Central memory CD8-positive, alpha-beta T cell (primary cell): ENCODE measurements at places on chromosomes 6 and 20.

DNA sequence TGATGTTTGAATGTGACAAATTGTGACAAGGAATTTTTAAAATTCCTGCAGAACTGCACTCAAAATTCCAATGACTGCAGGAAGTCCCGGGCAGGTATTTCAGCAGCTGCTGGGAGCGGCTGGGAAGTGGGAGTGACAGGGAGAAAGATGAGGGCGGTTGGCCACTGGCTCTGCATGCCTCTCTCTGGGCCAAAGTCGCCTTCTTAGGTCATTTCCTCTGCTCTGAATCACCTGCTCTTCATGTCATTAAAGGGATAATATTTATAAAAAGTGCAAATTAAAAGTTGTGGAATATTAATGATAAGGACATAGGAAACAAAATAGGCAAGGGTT is 43.9 kb downstream of the RAMACL start:
- H3K4me1 ChIP-seq: peaks cover 33% of the 10 kb centered on the region
- peak overlapping the region; percentile 92 for H3K27ac ChIP-seq
- peaks cover 8% of the 10 kb centered on the region for H3K27me3 ChIP-seq
- H3K36me3 ChIP-seq: peaks cover 2% of the 10 kb centered on the region
- H3K4me3 ChIP-seq: no peak overlapping the region
- no peak for DNase-seq

- peaks cover 3% of the 10 kb centered on the region for H3K36me3 ChIP-seq
- peak overlapping the region; percentile 62 for H3K4me3 ChIP-seq
- no peak for DNase-seq
- peaks cover 84% of the 10 kb centered on the region for H3K4me1 ChIP-seq
- peak overlapping the region; percentile 98 for H3K27ac ChIP-seq
These were observed 17.2 kb upstream of the TAGAP start for GRCh38 chr6:159061805-159062563.

DNA sequence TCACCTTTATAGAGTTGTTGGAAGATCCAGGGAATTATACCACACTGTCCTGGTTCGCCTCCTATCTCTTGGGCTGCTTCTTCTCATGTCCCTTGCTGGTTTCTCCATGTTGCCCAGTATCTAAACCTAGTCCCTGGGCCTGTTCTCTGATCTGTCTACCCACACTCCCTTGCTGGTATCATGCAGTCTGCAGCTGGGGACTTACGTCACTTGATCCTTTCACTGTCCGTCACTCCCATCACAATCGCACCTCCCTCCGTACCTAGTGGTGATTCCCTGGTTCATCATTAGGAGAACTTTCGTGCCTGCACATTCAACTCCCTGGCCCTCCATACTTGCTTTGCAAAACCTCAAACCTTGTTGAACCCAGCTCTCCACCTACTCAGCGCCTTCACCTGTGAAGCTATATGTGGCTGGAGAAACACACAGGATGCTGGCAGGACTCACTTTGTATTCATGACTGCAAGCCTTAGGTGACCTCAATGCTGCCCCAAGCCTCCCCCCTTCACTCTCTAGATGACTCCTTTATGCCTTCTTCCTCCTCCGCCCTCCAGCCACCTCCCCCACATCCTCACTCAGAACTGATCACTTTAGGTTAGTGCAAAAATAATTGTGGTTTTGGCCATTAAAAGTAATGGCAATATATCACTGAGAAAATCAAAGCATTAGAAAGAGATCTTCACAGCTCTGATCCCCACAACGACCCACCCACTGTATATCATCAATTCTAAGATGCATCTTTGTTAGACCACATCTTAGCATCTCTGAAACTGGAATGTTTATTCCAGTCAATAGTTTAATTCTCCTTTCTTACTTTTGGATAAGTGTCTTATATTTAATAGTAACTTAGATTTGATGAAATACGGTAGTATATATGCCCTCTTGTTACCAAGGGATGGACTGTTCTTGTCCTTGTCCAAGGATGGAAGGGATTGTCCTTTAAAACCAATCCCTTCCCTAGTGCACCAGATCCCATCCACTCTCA is 26.4 kb downstream of the GDAP1L1 start:
- no peaks in the 10 kb centered on the region for H3K36me3 ChIP-seq
- H3K4me3 ChIP-seq: no peak overlapping the region
- no peaks in the 10 kb centered on the region for H3K27me3 ChIP-seq
- H3K4me1 ChIP-seq: no peaks in the 10 kb centered on the region
- no peak for DNase-seq
- no peak overlapping the region for H3K27ac ChIP-seq

GRCh38 chr20:55677011-55677410 is 328.3 kb downstream of the CBLN4 start:
- no peak for DNase-seq
- H3K4me3 ChIP-seq: no peak overlapping the region
- no peak overlapping the region for H3K27ac ChIP-seq
- H3K36me3 ChIP-seq: no peaks in the 10 kb centered on the region
- no peaks in the 10 kb centered on the region for H3K27me3 ChIP-seq

DNA sequence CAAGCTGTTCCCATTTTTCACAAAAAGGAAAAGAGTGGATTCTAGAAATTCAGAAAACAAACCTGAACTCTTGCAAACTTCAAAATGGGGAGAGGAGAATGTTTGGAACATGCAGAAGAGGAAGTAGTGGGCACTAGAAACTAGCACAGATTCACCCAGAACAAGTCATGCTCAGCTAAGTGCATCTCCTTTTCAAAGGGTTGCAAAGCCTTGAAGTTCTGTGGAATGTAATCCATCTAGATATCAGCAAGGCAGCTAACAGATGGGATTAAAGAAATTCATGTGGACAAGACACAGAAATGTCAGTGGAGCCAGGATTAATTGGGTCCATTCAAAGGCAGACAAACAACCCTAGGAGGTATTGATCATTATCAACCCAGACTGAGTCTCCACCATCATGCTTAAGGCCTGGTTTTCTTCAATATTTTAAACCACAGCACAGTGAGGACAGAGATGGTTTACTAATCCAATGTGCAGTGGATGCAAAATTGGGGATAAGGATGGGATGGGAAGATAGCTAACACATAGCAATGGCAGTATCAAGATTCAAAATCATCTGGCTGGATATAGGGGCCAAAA is 31.3 kb downstream of the KCNK5 start:
- H3K27me3 ChIP-seq: no peaks in the 10 kb centered on the region
- no peak overlapping the region for H3K4me3 ChIP-seq
- no peaks in the 10 kb centered on the region for H3K4me1 ChIP-seq
- no peak for DNase-seq
- peaks cover 1% of the 10 kb centered on the region for H3K36me3 ChIP-seq
- no peak overlapping the region for H3K27ac ChIP-seq

DNA sequence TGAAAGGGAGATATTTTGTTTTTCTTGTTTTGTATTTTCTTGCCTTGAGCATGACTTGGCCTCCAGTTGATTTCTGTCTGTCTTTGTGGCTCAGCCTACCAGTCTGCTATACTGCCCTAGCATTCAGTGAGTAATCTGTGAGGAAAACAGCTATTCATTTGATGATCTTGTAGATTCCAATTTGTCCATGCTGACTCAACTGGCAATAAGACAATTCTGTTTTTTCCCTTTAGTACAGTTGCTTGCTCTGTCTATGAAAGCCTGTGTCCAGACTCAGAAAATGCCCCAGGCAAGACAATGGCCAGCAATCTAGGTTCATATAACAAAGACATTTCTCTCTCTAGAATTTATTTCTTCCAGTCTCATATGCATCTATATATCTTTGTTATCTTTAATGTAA is 10.9 kb upstream of the SOX4 start:
- no peak overlapping the region for H3K27ac ChIP-seq
- no peak for DNase-seq
- no peak overlapping the region for H3K4me3 ChIP-seq

GRCh38 chr6:29071831-29072723 is 15.0 kb downstream of the OR2B3 start:
- no peak overlapping the region for H3K4me3 ChIP-seq
- H3K27me3 ChIP-seq: peaks cover 64% of the 10 kb centered on the region
- no peaks in the 10 kb centered on the region for H3K4me1 ChIP-seq
- no peaks in the 10 kb centered on the region for H3K36me3 ChIP-seq

- no peaks in the 10 kb centered on the region for H3K36me3 ChIP-seq
- H3K27me3 ChIP-seq: no peaks in the 10 kb centered on the region
- no peak overlapping the region for H3K27ac ChIP-seq
- no peak overlapping the region for H3K4me3 ChIP-seq
- peak; percentile 64 for DNase-seq
These were observed 51.1 kb downstream of the GGTLC1 start for GRCh38 chr20:23937303-23938117.

DNA sequence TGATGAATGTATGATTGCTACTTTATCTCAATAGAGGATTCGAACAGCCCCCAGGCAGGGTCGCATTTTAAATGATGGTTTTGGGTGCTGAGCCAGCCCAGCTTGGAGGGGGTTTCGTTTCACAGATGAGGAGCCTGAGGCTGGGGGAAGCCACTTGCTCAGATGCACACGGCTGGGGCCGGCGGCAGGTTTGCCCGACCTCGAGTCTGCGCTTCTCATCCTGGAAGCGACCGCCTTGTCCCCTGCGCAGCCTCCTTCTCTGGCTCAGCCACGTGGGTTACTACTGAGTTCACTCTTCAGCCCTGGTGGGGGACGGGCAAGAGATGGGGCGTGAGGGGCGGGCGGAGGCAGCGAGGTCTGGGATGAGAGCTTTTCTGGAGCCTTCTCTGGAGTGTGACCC is 25.3 kb downstream of the NTSR1 start:
- no peaks in the 10 kb centered on the region for H3K27me3 ChIP-seq
- H3K27ac ChIP-seq: peak overlapping the region; percentile 60
- H3K4me3 ChIP-seq: no peak overlapping the region
- peaks cover 3% of the 10 kb centered on the region for H3K36me3 ChIP-seq

GRCh38 chr6:121008553-121008952 is 325.7 kb downstream of the TBC1D32 start:
- DNase-seq: no peak
- no peaks in the 10 kb centered on the region for H3K4me1 ChIP-seq
- H3K27me3 ChIP-seq: no peaks in the 10 kb centered on the region
- no peak overlapping the region for H3K4me3 ChIP-seq

- H3K36me3 ChIP-seq: no peaks in the 10 kb centered on the region
- no peak overlapping the region for H3K27ac ChIP-seq
- no peak for DNase-seq
- peaks cover 77% of the 10 kb centered on the region for H3K27me3 ChIP-seq
- peaks cover 9% of the 10 kb centered on the region for H3K4me1 ChIP-seq
These were observed 71.1 kb downstream of the LAMA4 start for GRCh38 chr6:112183271-112183671.

DNA sequence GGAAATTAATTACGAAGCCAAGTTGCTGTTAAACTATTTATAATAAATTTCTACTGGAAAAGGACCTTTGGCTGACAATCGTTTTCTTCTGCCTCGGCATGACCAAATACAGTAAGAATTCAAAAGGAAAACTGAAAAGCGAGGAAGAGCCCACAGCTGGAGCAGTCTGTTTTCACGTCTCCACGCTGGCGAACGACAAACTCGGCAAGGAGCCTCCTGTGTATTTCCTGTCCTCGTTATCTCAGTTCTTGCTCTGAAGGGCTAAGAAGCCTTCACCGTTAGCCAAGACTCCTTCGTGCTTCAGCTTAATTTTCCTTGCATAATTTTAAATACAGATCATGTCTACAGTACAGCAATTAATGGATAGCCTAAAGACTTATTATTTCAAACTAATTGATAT is 214.3 kb upstream of the PLCB4 start:
- no peaks in the 10 kb centered on the region for H3K4me1 ChIP-seq
- peaks cover 4% of the 10 kb centered on the region for H3K36me3 ChIP-seq
- no peak overlapping the region for H3K27ac ChIP-seq
- DNase-seq: no peak

GRCh38 chr20:50338479-50339391 is 148.1 kb downstream of the CEBPB start:
- H3K4me3 ChIP-seq: peak overlapping the region; percentile 69
- peaks cover 3% of the 10 kb centered on the region for H3K36me3 ChIP-seq
- peaks cover 27% of the 10 kb centered on the region for H3K4me1 ChIP-seq
- DNase-seq: peak; percentile 30
- H3K27ac ChIP-seq: peak overlapping the region; percentile 86
